ENCODE measurements at places on chromosomes 3 and 15. TPM values are rescaled to one million over a fixed set of nuclear protein-coding genes. Genes with fewer than 3 reads are reported as not detected.

The SECISBP2L gene
- total RNA-seq: 34.9 TPM

The ZKSCAN7 gene
- 2.5 TPM for total RNA-seq

The LMAN1L gene
- not detected for total RNA-seq

The GATA2 gene
- 21.3 TPM for total RNA-seq

The CD200R1 gene
- 2.6 TPM for total RNA-seq

The PSTPIP1 gene
- 24.8 TPM for total RNA-seq

The MYL3 gene
- total RNA-seq: 1.5 TPM

The GOLGA6C gene
- 0.56 TPM for total RNA-seq

The CAPN7 gene
- 40.1 TPM for total RNA-seq

The GOLGA6L7 gene
- total RNA-seq: not detected

The EFCAB12 gene
- 0.68 TPM for total RNA-seq

DNA sequence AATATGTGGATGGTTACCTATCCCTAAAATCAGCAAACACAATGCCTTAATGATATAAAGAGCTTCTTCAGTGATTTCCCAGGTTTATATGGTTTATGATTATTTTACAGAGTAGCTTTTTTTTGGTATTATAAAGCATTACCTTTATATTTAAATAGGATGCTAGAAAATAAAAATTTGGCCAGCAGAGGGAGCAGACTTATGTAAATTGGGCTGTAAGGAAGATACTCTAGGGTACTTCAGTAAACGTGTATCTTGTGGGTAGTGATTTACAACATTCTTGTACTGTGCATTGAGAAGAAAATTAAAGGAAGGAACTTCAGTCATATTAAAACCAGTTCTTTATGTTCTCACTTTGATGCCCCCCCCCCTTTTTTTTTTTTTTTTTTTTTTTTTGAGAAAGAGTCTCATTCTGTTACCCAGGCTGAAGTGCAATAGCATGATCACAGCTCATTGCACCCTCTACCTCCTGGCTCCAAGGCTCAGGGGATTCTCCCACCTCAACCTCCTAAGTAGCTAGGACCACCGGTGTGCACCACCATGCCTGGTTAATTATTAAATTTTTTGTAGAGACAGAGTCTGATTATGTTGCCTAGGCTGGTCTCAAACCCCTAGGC lies 167.9 kb downstream of the BBX start:
- no peak overlapping the region for H3K27ac ChIP-seq
- H3K4me3 ChIP-seq: no peak overlapping the region
- peaks cover 5% of the 10 kb centered on the region for H3K4me1 ChIP-seq

- H3K4me1 ChIP-seq: no peaks in the 10 kb centered on the region
- H3K27me3 ChIP-seq: no peaks in the 10 kb centered on the region
- no peaks in the 10 kb centered on the region for H3K36me3 ChIP-seq
- DNase-seq: no peak
- no peak overlapping the region for H3K4me3 ChIP-seq
These were observed 19.5 kb upstream of the ZMAT3 start for GRCh38 chr3:179091113-179091512.

- no peaks in the 10 kb centered on the region for H3K27me3 ChIP-seq
- no peak overlapping the region for H3K4me3 ChIP-seq
- DNase-seq: peak; percentile 36
- H3K27ac ChIP-seq: peak overlapping the region; percentile 36
These were observed 26.0 kb downstream of the PPCDC start for GRCh38 chr15:75049392-75049791.

DNA sequence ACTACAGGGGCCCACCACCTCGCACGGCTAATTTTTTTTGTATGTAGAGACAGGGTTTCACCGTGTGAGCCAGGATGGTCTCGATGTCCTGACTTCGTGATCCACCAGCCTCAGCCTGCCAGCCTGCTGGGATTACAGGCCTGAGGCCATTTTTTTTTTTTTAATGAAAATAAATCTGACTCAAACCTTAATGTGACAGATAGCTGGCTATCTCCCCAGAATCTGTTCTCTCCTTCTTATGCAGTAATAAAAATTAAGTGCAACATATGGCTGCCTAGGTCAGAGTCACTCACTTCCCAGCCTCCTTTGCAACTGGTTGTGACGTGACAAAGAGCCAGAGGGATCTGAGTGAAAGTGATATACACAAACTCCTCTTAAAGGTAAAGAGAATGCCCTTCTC lies 53.0 kb downstream of the ZNF148 start:
- H3K27me3 ChIP-seq: no peaks in the 10 kb centered on the region
- no peaks in the 10 kb centered on the region for H3K36me3 ChIP-seq
- no peak for DNase-seq

- no peaks in the 10 kb centered on the region for H3K27me3 ChIP-seq
- peaks cover 25% of the 10 kb centered on the region for H3K4me1 ChIP-seq
- no peak for DNase-seq
These were observed 141.4 kb downstream of the RBPMS2 start for GRCh38 chr15:64634027-64634426.

- no peak overlapping the region for H3K27ac ChIP-seq
- no peaks in the 10 kb centered on the region for H3K27me3 ChIP-seq
- H3K4me1 ChIP-seq: peaks cover under 1% of the 10 kb centered on the region
These were observed 3.6 kb upstream of the ATOSA start for GRCh38 chr15:52682781-52683180.

DNA sequence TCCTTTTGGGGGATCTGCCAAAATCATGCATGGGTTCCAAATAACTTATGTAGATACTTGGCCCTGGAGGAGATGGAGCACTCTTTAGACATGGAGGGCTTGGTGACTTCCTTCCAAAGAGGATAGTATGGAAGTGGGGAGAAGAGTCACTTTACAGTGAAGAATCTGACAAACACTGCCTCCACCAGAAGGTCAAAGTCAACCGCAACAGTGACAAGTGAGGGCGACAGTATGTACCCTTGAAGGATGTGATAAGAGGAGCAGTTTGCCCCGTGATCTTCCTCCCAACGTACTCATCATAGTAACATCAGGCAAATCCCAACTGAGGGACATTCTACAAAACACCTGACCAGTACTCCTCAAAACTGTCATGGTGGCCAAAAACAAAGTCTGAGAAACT lies 62.0 kb downstream of the LMCD1 start:
- H3K36me3 ChIP-seq: peaks cover 43% of the 10 kb centered on the region
- H3K4me1 ChIP-seq: peaks cover 61% of the 10 kb centered on the region
- H3K4me3 ChIP-seq: no peak overlapping the region
- no peak overlapping the region for H3K27ac ChIP-seq
- no peak for DNase-seq

GRCh38 chr3:167777356-167777755 lies 41.8 kb downstream of the SERPINI1 start:
- H3K27ac ChIP-seq: no peak overlapping the region
- H3K4me3 ChIP-seq: no peak overlapping the region
- no peaks in the 10 kb centered on the region for H3K4me1 ChIP-seq
- H3K27me3 ChIP-seq: no peaks in the 10 kb centered on the region
- H3K36me3 ChIP-seq: no peaks in the 10 kb centered on the region

DNA sequence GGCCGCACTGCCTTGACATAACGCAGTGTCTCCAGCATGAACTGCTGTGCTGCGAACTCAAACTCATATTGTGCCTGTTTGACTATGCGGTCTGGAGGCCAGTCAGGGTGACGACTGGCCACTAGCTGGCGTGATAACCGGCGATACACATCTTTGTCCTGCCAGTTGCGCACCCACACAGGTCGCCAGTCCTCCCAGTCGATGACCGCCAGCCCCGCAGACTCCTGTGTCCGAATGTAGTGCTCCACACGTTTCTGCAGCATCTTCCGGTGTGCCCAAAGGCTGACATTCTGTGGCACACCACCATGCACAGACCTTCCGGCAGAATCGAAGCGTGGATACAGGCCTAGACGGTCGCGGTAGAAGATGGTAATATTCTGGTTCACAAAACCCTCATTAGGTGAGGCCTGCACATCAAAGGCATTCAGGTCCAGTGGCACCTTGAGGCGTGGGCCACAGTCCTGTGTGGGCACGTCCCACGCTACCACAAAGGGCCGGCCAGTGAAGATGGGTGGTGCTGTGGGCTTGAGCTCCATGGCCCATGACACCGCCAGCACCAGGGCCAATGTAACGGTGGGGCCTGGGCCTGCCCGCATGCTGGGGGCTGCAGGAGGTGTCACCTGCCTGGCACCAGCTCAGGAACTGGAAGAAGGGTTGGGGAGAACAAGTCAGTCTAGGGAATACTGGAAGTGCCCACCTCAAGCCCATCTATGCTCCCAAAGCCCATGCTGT lies 2.5 kb downstream of the HYAL2 start:
- no peaks in the 10 kb centered on the region for H3K27me3 ChIP-seq
- DNase-seq: no peak
- H3K4me1 ChIP-seq: peaks cover 44% of the 10 kb centered on the region
- peak overlapping the region; percentile 73 for H3K4me3 ChIP-seq
- H3K36me3 ChIP-seq: peaks cover 4% of the 10 kb centered on the region
- peak overlapping the region; percentile 91 for H3K27ac ChIP-seq

- no peak for DNase-seq
- H3K4me3 ChIP-seq: no peak overlapping the region
- no peak overlapping the region for H3K27ac ChIP-seq
- H3K4me1 ChIP-seq: no peaks in the 10 kb centered on the region
- no peaks in the 10 kb centered on the region for H3K36me3 ChIP-seq
These were observed 37.9 kb upstream of the MGLL start for GRCh38 chr3:127860211-127860696.

- no peak overlapping the region for H3K27ac ChIP-seq
- DNase-seq: no peak
- H3K27me3 ChIP-seq: no peaks in the 10 kb centered on the region
- no peaks in the 10 kb centered on the region for H3K36me3 ChIP-seq
- no peak overlapping the region for H3K4me3 ChIP-seq
- no peaks in the 10 kb centered on the region for H3K4me1 ChIP-seq
These were observed 289.9 kb downstream of the EPHB1 start for GRCh38 chr3:135084976-135085375.

- DNase-seq: no peak
- no peaks in the 10 kb centered on the region for H3K36me3 ChIP-seq
- H3K27ac ChIP-seq: no peak overlapping the region
- H3K27me3 ChIP-seq: no peaks in the 10 kb centered on the region
- no peak overlapping the region for H3K4me3 ChIP-seq
These were observed 248.7 kb upstream of the C2CD4B start for GRCh38 chr15:62413786-62414185.

DNA sequence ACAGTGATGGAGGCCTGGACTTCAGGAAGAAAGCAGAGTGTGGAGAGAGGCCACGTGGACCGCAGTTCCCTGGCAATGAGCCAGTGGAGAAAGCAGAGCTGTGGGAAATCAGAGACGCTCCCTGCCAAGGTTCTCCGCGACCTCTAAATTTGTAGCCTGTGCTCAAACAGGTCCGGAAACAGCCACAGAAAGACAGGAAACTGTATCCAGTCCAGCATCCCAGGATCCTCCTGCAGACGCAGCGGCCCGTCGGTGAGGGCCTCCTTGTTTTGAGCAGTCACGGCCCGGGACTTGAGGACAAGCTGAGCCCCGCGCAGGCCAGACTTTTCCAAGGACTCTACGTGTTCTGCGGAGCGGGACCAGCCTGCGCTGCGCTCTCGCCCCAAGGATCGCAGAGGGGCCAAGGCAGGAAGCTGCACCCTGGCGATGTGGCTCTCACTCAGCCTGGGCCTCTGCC lies 22.3 kb downstream of the RPSA start:
- no peaks in the 10 kb centered on the region for H3K4me1 ChIP-seq
- DNase-seq: no peak
- no peaks in the 10 kb centered on the region for H3K27me3 ChIP-seq
- no peaks in the 10 kb centered on the region for H3K36me3 ChIP-seq

GRCh38 chr3:105214590-105214989 lies 152.1 kb upstream of the ALCAM start:
- H3K4me3 ChIP-seq: no peak overlapping the region
- no peaks in the 10 kb centered on the region for H3K4me1 ChIP-seq
- H3K36me3 ChIP-seq: no peaks in the 10 kb centered on the region
- H3K27me3 ChIP-seq: no peaks in the 10 kb centered on the region

- no peak for DNase-seq
- H3K27me3 ChIP-seq: no peaks in the 10 kb centered on the region
- H3K36me3 ChIP-seq: no peaks in the 10 kb centered on the region
- no peaks in the 10 kb centered on the region for H3K4me1 ChIP-seq
- no peak overlapping the region for H3K27ac ChIP-seq
These were observed 279.2 kb downstream of the GABRG3 start for GRCh38 chr15:27250223-27250622.

GRCh38 chr3:172396400-172396799 lies 51.9 kb downstream of the GHSR start:
- no peaks in the 10 kb centered on the region for H3K27me3 ChIP-seq
- peaks cover 12% of the 10 kb centered on the region for H3K4me1 ChIP-seq
- H3K36me3 ChIP-seq: peaks cover 8% of the 10 kb centered on the region
- H3K4me3 ChIP-seq: no peak overlapping the region
- DNase-seq: no peak

- no peaks in the 10 kb centered on the region for H3K27me3 ChIP-seq
- no peaks in the 10 kb centered on the region for H3K4me1 ChIP-seq
These were observed 8.4 kb upstream of the RBSN start for GRCh38 chr3:15107075-15107947.

DNA sequence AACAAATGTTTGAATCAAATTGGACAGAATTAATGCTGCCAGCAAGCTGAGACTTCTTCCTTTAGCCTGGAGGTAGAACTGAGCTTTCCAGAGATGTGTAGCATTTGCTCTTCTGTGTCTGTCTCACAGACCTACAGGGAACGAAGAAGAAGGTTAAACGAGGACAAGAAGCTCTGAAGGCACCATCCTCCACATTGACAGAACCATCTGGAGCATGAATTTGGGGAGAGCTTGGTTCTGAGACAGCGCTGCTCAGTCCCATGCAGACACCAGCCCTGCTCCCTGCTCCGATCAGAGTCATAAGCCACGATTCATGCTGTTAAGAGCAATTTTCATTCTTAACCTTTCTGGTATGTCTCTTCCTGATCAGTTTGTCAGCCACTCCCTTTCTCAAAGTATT lies 7.7 kb upstream of the KY start:
- no peaks in the 10 kb centered on the region for H3K36me3 ChIP-seq
- no peak overlapping the region for H3K4me3 ChIP-seq

GRCh38 chr3:160490166-160490565 lies 40.6 kb upstream of the TRIM59 start:
- H3K36me3 ChIP-seq: no peaks in the 10 kb centered on the region
- H3K4me1 ChIP-seq: no peaks in the 10 kb centered on the region
- DNase-seq: no peak
- H3K27me3 ChIP-seq: no peaks in the 10 kb centered on the region
- H3K4me3 ChIP-seq: no peak overlapping the region
- no peak overlapping the region for H3K27ac ChIP-seq

DNA sequence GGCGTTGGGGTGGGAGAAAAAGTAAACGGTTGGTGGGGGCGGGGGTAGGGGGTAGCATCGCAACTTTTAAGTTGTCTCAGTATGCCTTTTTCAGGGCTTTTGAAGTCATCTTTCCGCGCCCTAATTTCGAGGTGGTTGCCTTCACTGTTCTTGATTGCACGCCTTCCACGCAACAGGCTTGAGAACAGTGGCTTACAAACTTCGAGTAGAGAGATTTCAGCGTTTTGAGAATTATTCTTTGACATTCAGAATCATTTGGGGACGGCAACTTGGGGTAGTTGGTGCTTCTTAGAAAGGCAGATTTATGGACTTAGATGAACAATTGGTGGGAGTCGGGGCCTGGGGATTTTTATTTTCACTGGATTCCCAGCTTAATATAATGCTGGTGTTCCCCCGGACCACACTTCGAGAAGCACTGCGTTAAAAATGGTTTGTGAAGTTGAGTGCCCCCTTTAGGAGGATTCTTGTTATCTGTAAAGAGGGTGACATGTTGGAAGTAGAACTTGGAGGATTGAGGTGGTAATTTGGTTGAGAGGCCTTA lies 880 bp downstream of the PPP4R2 start:
- peak overlapping the region; percentile 85 for H3K27ac ChIP-seq
- DNase-seq: no peak
- H3K27me3 ChIP-seq: no peaks in the 10 kb centered on the region
- H3K36me3 ChIP-seq: peaks cover 3% of the 10 kb centered on the region
- peak overlapping the region; percentile 87 for H3K4me3 ChIP-seq

- no peak overlapping the region for H3K27ac ChIP-seq
- H3K4me1 ChIP-seq: no peaks in the 10 kb centered on the region
- H3K36me3 ChIP-seq: no peaks in the 10 kb centered on the region
- no peak for DNase-seq
- no peak overlapping the region for H3K4me3 ChIP-seq
- no peaks in the 10 kb centered on the region for H3K27me3 ChIP-seq
These were observed 468.4 kb upstream of the UBE2E2 start for GRCh38 chr3:22734756-22735155.
